ENCODE measurements at places on chromosomes 11 and 22.

DNA sequence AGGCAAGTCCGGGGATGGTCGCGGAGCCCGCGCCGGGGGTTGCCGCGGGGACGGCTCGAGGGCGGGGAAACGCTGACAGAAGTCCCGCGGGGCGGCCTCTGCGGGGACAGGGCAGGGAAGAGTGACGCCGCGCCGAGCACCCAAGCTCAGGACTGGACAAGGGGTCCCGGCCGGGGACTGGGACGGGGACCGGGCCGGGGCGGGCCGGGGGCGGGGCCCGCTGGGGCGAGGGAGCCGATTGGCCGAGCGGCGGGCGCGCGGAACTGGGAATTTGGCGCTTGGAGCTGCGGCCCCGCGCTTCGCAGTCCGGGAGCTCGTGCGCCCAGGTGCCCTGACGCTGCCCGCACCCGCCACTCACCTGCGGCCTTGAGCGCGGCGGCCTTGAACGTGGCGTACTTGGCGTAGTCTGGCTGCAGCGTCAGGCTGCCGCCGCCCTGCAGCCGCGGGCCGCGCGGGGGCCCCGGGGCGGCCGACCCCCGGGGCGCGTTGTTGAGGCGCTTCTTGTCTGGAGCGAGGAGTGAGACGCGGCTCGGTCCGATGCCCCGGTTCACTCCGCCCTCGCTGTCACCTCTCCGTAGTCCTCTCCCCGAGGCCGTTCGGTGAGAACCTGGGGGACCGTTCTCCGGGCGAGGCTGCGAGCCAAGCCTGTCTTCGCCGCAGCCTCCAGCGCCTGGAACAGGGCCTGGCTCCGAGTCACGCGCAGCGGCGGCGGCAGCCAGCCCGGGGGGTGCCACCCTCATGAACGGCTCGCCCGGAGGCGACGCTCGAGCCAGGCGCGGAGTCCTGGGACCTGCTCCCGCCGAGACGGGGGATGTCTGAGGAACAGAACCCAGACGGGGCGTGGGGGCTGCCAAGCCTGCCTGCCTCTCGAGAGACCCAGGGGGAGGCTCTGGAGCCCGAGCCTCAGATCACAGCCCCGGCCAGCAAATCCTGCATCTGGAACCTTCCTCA lies 4.5 kb downstream of the SHISA8 start:
- no peak for DNase-seq

DNA sequence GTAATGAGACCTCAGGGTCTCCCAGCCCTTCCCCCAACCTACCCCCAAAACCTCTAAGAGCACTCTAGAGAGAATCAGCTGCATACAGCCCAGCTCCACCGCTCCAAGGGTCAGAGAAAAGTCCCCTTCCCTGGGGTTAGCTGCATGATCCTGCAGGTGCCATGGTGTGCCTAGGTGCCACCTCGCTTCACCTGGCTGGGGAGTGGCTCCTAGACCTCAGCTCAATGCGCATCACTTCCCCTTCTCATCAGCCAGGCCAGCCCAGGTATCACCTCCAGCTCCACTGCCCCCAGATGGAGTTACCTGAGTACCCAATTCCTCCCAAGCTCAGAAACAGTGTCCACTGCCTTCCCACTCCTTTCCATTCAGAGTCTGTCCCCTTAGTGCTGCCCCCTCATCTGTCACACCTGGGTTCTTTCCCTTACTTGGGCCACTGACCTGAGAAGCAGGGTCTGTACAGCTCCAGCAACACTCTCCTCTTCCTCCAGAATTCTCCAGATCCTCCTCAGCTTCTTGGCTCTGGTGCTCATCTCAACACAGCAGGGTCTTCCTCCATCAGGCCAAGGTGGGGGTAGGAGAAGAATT lies 1.3 kb downstream of the STARD10 start:
- no peak for DNase-seq

DNA sequence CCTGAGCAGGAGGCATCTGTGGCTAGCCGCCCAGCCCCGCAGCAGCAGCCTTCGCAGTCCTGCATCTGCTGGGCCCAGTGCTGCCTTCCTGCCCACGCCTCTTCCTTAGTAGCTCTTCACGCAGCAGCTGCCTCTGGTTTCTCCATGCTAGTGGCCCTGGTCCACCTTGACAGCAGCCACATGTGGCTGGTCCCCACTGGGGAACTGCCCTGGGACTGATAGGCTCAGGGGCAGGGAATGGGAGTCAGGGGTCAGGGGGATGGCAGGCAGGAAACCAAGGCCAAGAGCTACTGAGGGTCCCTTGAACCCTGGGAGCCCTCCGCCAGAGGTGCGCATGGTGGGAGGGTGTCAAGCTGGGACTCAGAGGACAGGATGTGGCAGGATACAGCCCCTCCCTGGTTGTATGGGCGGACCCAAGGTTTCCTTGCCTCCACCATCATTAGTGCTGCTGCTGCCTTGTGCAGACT lies 99.4 kb upstream of the PITPNB start:
- no peak for DNase-seq

GRCh38 chr22:49760630-49761571 lies 66.8 kb downstream of the BRD1 start:
- no peak for DNase-seq

- DNase-seq, result no peak
Measured at GRCh38 chr11:33534575-33534974, 166.1 kb downstream of the C11orf91 start.

DNA sequence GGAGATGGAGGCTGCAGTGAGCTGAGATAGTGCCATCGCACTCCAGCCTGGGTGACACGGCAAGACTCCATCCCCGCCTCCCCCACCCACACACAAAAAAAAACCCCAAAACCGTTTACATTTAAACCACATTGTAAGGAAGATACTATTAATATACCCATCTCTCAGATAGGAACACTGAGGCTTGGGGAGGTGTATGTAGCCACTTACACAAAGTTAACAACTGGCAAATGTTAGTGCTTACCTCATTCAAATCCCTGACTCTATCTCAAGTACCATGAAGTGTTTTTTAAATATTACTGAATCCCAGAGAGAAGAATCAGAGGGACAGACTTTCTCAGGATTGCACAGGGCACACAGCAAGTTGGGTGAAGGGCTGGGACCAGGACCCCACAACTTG lies 164.5 kb downstream of the MIAT start:
- DNase-seq, result no peak

GRCh38 chr11:119754199-119754598 lies 25.2 kb upstream of the NECTIN1 start:
- no peak for DNase-seq

GRCh38 chr11:111836721-111837120 lies 34.7 kb downstream of the ALG9 start:
- DNase-seq, result no peak

GRCh38 chr11:61553373-61554171 lies 27.3 kb downstream of the SYT7 start:
- no peak for DNase-seq

- DNase-seq, result no peak
Measured at GRCh38 chr22:23800297-23801237, 13.8 kb downstream of the SMARCB1 start.

- no peak for DNase-seq
Measured at GRCh38 chr11:8641332-8641731, 41.1 kb downstream of the TRIM66 start.

GRCh38 chr22:45629469-45630089 lies 42.1 kb upstream of the ATXN10 start:
- no peak for DNase-seq

DNA sequence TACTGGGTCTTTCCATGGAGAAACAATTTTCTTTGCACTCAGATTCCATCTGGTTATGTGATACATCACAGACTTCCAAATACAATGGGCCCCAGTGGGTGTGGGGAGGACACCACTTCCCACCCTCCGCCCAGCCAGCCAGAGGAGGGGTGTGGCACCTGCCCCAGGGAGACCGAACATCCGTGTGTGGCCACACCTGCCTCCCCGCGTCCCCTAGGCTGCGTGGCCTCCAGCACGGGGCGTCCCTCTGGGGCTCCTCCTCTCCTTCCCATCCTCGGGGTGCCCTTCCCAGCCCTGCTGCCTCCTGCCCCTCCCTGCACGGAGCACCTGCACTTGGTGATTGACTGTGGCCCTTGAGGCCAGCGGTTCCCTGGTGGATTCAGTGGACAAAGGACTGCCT lies 49.1 kb downstream of the CERK start:
- DNase-seq, result no peak

DNA sequence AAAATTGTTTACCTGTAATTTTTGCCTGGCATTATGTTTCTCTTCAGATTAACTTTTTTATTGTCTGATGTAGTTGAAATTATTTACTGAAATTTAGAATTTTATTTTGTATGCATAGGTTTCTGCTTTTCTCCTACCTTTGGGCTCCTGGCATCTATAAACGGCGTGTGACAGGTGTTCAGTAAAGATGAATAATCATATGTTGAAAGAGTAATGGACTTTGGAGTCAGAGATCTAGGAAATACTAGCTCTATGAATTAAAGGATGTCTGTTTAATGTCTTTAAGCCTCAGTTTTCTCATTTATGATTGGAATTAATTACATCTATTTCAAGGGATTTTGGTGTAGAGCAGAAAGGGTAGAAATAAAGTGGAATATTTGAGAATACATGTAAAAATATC lies 7.2 kb upstream of the ANGPTL5 start:
- no peak for DNase-seq

- no peak for DNase-seq
Measured at GRCh38 chr11:46856605-46857343, 10.7 kb upstream of the CKAP5 start.

DNA sequence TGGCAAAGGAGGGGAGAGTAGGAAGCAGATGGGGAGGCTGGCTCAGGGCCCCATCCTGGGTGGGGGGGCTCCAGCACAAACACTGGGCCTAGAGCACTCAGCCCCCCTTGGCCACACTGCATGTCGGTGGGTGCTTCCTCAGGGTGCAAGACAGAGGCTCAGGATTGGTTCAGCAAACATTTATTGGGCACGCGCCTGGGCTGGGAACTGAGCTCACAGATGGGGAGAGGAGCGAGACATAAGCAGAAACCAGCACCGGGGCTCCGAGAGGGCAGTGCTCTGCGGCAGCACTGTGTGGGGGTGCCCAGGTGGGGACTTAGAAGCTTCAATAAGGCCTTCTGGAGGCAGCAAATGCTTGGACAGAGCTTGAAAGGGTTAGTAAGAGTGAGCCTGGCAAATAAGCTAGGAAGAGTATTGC lies 12.1 kb upstream of the EHD1 start:
- DNase-seq, result no peak

DNA sequence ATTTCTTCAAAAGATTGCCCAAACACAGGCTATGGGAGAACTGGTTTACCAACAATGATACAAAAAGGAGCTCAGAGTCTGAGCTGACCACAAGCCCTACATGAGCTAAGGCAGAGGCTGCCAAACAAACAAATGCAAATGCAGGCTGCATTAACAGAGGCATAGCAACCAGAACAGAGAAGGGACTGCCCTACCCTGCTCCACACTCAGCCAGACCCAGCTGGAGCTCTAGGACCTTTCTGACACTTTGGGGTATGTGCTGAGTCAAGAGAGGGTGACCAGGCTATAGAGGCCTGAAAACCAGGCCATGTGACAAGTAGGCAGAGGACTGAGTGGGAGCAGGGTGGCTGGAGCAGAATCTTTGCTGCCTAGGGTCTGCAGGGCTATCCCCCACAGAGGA lies 17.8 kb upstream of the P2RY2 start:
- no peak for DNase-seq

DNA sequence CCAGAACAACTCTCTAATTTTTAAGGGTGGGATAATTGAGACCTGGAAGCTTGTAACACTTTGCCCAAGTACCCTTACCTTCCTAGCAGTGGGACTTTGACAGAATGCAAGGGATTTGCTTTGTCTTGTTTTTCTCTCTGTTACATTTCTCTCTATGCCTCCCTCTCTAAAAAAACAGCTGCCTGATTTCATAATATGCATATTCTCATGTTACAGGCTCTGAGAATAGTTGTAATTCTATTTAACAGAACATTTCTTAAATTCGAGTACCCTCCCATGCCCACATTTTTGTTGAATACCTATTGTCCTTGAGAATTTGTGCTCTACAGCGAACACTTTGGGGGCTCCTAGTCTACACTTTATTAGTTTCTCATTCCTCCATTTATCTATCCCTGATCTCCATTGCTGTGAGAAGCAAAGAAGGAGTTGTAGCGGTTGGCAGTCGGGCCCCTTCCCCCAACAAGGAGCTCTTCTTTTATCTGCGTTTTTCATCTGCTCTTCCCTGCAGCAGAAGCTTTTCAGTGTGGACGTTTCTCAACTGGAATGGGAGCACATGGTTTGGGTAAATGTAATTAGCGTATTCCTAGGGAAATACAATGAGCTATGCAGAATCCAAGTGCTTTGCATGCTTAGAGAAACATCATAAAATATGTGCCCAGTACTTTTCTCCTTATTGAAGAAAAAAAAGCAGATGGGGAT lies 117.7 kb upstream of the CCDC90B start:
- no peak for DNase-seq

DNA sequence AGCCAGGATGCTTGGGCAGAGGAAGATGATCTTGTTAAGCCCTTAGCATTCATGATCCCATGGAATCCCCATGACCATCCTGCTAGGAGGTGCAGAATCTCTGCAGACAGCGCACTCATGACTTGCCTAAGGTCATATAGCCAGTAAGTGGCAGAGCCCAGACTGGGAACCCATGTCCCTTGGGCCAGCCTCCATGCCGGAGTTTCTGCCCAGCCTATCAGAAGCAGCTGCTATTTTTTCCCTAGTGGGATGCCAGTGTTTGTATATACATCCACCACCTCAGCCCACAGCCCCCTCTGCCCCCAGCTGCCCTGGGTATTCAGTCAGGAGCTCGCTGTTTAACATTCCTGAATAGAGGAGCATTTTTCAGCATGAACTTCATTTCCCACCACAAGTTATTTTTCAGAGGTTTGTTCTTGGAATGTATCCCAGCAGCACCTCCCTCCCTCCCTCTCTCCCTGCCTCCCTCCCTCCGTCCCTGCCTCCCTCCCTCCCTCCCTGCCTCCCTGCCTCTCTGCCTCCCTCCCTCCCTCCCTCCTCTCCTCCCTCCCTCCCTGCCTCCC lies 34.4 kb upstream of the SUSD2 start:
- no peak for DNase-seq

- no peak for DNase-seq
Measured at GRCh38 chr11:69848201-69848600, 29.0 kb upstream of the FGF3 start.

- no peak for DNase-seq
Measured at GRCh38 chr11:14977101-14977880, 5.1 kb upstream of the CALCA start.

DNA sequence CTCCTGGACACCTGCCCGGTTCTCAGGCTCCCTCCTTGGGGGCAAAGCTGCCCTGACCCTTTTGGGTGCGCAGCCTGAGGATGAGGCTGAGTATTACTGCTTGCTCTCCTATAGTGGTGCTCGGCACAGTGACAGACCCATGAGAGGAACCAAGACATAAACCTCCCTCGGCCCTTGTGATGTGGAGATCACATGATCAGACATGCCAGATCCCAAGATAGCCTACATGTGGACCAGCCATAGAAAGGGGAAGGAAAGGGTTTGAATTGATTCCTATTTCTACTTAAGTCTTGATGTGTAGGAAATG lies 125.3 kb downstream of the VPREB1 start:
- DNase-seq, result no peak

Data from BJ (cell line).